Activated CD4-positive, alpha-beta T cell treated with anti-CD3 and anti-CD28 coated beads, Interleukin-2, amount 50 U/mL, for 24 hours (primary cell): ENCODE measurements at places on chromosomes 7 and 10.

DNA sequence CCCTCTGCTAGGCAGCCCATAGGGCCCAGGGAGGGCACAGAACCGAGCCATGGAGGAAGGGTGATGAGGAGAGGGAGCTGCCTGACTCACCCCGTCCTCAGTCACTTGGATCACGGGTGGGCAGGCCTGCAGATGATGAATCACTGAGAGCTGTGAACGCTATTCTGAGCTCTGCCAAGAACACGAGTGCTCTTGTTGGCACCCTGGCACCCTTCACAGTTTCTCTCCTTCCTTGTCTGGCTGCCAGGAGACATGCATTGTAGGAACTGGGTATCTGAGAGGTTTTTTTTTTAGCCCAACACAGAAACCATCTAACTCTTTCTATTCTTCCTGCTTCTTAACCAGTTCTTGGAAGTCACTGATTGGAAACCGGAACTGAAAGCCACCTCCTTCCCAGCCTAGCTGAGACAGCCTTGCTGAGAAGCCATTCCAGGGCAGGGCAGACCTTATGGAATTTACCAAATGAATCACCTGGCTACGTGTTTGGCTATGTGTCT, 82.1 kb downstream of the SLC37A3 start:
- no peak for DNase-seq

DNA sequence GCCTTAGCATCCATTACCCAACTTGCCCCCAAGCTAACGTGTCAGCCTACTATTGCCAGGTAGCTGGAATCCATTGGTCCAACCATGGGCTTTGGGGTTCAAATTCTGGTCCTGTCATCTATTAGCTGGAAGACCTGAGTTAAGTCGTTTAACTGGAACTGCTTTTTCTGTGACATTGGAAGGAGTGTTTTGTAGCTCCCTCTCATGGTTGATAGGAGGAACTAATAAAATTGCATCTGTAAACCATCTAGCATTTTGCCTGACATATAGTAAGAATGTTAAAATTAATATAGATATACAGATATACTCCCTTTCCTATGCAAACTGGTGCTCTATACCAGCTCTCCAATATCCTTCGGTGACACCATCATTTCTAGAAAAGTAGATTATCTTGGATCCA, 23.8 kb upstream of the SLF2 start:
- DNase-seq: no peak

- no peak for DNase-seq
Measured at GRCh38 chr10:69459893-69460575, 8.8 kb downstream of the TSPAN15 start.

GRCh38 chr7:27377988-27378387, 135.4 kb downstream of the EVX1 start:
- DNase-seq: no peak

GRCh38 chr10:114767986-114768821, 53.4 kb upstream of the FHIP2A start:
- no peak for DNase-seq

DNA sequence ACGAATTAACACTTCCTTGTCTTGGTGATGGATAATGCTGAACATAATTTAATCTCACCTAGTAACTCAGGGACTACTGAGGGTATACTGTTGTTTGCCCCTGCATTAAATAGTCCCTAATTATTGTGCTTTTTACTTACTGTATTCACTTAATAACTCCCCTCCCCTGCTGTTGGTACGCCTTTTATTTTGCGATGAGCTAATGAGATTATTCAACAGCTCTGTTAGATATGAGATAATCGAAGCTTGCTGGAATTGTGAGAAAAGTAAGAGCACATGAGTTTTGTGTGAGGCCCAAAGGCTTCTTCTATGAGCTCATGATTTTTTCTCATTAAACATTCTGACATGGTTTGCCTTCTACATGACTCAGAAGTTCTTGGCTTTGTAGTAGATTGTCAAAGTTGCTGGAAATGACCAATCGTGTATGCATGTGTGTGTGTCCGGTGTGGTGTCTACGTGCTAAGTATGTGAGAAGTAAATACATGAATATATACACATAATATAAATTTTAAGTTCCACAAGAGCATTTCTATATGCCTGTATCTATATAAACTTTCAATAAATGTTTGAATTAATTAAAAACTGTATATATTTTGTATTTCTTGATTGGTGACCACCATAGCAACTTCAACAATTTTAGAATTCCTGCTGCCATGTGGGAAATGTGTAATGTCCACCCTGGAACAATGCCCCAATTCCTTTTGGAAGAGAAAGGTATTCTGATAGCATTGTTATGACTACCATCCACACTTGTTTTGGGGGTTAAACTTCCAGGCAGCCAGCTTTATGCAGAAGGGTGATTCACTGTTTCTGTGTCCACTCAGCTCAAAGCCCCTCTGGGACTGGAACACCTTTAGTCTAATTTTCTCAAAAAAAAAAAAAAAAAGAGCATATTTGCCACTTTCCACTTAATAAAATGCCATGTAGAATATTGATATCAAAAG, 106.2 kb downstream of the SAMD9 start:
- DNase-seq: no peak

GRCh38 chr7:147196481-147196880, 1079.9 kb downstream of the CNTNAP2 start:
- no peak for DNase-seq

- DNase-seq: no peak
Measured at GRCh38 chr7:76139670-76140069, 62.0 kb upstream of the SRRM3 start.

DNA sequence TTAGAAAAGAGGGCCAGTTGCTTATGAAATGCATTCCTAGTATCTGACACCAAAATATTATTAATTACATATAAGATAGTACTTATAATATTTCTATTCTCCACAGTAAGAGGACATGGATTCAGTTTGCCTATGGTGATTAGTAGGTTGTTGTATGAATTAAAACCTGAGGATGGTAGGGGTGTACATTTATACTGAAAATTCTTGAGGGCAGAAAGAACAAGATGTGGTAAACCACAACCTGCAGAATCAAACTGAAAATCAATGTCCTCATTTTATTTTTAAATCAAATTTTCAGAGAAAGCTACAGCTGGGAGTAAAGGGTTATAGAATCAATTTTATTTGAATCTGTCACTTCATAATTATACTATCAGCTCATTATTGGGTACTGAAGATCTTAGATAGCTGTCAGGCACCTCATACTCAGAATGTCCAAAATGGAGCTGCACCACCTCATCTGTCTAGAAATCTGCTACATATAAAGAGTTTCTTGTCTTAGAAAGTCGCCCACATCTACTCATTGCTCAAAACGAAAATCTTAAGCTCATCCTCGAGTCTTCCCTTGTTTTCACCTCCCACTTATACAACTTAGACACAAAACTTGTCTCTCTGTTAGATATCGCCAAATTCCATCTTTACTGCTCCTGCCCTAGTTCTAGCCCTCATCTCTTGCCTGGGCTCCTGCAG, 65.4 kb downstream of the MYO3A start:
- no peak for DNase-seq
